Pericardium fibroblast (primary cell): ENCODE measurements at places on chromosomes 12 and 14. TPM values are rescaled to one million over a fixed set of nuclear protein-coding genes. Genes with fewer than 3 reads are reported as not detected.

The CDH24 gene
- 2.2 and 3.5 TPM in 2 replicates for total RNA-seq

The TMEM121 gene
- 8.2 and 11.5 TPM in 2 replicates for total RNA-seq

The PPM1A gene
- 13.4 and 24.3 TPM in 2 replicates for total RNA-seq

The PPP1R36 gene
- total RNA-seq = not detected in 2 replicates

The LMO3 gene
- 10.2 and 15.6 TPM in 2 replicates for total RNA-seq

The NKX2-8 gene
- not detected in 2 replicates for total RNA-seq

The DNAJC22 gene
- total RNA-seq = 0.34 and 4.3 TPM in 2 replicates

The INHBC gene
- total RNA-seq = 0.09 TPM in 1 of 2 replicates, not detected in the other

The GARIN6 gene
- total RNA-seq = not detected in 2 replicates

The SRRM4 gene
- total RNA-seq = under 0.01 TPM in 1 of 2 replicates, not detected in the other

The TIMELESS gene
- 2.5 and 6.8 TPM in 2 replicates for total RNA-seq

The LRIG3 gene
- 15.8 and 34.8 TPM in 2 replicates for total RNA-seq

The COL2A1 gene
- total RNA-seq = under 0.01 TPM in 1 of 2 replicates, not detected in the other

The OR6C2 gene
- not detected in 2 replicates for total RNA-seq

The OR4E2 gene
- total RNA-seq = not detected in 2 replicates

The KLRB1 gene
- not detected in 2 replicates for total RNA-seq
